HCT116 (cell line): ENCODE measurements at places on chromosomes 7 and 10.

DNA sequence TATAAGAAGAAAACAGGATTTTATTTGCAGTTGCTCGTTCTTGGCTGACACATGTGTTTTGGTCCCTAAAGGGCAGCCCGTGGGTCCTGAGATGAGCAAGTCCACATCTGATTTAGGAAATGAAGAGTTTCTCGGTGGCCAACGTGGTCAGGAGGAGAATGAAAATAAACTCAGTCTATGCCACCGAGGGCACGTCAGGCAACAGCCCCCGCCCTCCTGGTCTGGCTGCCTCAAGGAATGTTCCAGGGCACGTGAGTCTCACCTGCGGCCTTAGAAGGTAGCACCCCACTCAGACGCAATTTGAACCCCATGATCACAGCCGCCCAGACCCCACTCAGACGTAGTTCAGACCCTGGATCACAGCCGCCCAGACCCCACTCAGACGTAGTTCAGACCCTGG is 197.2 kb downstream of the ADARB2 start:
- DNase-seq: no peak

- DNase-seq: no peak
Observed at GRCh38 chr7:1975179-1975578, 257.6 kb downstream of the MAD1L1 start.

- no peak for DNase-seq
Observed at GRCh38 chr7:69341288-69341687, 257.0 kb upstream of the AUTS2 start.

DNA sequence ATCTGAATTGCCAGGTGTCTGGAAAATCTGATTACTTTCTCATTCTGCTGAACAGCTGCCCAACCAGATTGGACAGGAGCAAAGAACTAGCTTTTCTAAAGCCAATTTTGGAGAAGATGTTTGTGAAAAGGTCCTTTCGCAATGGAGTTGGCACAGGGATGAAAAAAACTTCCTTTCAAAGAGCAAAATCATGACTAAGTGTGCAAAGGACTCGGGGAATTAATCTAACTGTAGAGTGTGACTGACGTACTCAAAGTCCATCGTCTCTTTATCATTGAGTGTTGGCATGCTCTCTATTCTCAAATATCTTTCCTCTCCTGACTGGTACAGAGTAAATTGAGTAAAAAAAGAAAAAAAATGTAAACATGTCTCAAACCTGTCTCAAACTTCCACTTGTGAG is 3.3 kb downstream of the NPS start:
- DNase-seq: no peak

- peak; percentile 52 for DNase-seq
Observed at GRCh38 chr7:20172736-20173334, 44.3 kb downstream of the MACC1 start.

GRCh38 chr7:159122276-159122675 is 22.4 kb downstream of the VIPR2 start:
- no peak for DNase-seq
